ENCODE measurements at places on chromosomes 4 and X.
A peak's percentile ranks its signal among the peaks of the same experiment; 100 is the strongest.

GRCh38 chr4:17068891-17069290, 170.4 kb upstream of the LDB2 start:
- DNase-seq, result no peak

GRCh38 chrX:103640401-103641155, 11.8 kb downstream of the TCEAL1 start:
- DNase-seq, result no peak

DNA sequence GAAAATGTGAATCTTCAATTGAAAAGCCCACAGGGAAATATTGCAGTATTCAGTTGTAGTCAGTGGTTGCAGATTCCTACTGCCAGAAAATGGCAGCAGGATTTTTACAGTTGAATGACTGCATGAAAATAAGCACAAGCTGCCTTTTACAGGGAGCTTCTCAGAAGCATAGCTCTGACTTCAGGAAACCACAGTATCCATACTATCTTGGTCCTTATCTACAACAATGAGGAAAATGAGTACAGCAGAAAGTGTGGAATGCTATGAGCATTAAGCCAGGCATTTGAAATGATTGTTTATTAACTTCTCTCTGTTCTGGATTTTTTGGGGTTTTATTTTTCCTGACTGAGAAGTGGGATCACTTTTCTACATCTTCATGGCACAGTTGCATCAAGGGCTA, 34.6 kb upstream of the PRRG1 start:
- DNase-seq, result peak; percentile 62

- DNase-seq, result no peak
Measured at GRCh38 chr4:18007625-18008024, 13.9 kb downstream of the LCORL start.

DNA sequence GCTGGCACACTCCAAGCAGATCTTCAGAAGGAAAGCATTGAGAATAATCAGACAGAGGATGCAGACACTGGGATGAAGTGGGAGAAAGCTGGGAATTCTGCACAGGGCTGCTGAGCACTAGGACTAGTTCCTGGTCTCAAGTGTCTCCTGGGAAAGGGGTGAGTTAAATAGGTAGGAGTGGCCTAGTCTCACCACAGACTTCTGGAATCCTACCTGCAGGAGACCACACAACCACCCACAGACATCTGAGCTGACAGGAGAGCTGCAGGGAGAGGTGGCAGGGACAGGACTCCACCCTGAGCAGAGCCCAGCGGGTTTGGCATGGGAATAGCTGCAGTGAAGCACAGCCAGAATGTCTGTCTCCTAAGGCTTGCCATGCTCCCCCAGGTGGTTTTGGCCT, 95.1 kb upstream of the GALNTL6 start:
- no peak for DNase-seq

DNA sequence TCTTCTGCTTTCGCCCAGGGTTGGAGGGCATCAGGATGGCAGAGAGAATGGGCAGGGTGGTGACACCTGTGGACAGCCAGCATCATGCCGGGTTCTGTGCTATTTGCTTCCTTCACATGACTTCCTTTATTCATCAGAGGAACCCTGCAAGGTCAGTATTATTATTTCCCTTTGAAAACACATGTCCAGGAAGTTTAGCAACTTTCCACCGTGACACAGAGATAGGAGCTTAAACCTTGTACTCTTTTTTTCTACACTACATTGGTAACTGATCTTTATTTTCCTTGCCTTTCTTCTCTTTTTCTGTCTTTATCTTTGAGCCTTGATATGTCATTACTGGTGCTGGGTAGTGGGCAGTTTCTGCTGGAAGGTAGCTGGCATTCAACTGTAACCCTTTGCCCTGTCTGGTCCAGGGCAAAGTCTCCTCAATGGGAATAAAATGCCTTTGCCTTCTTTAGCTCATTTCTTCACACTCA, 5.0 kb upstream of the MGST2 start:
- DNase-seq, result no peak

GRCh38 chr4:147780137-147780777, 48.4 kb downstream of the ARHGAP10 start:
- DNase-seq, result no peak

- no peak for DNase-seq
Measured at GRCh38 chrX:12240491-12240890, 102.2 kb downstream of the FRMPD4 start.

- DNase-seq, result no peak
Measured at GRCh38 chr4:19104176-19104575, 1082.6 kb upstream of the LCORL start.

DNA sequence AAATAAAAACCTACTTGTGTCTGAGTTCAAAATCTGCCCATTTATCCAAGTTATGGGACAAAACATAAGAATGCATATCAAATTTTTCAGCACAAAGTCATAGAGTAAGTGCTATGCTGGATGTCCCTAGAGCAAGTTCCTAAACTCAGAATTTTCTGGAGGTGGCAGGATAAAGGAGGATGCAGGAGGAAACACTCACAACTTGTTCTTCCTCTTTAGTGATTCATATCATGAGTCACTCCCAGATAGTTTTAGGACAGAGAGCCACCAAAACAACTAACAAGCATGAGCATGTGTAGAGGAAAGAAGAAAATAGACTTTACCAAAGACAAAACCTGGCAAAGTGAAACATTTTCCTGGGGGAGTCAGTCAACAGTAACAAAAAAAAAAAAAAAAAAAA, 302.7 kb downstream of the KCTD8 start:
- peak; percentile 45 for DNase-seq

DNA sequence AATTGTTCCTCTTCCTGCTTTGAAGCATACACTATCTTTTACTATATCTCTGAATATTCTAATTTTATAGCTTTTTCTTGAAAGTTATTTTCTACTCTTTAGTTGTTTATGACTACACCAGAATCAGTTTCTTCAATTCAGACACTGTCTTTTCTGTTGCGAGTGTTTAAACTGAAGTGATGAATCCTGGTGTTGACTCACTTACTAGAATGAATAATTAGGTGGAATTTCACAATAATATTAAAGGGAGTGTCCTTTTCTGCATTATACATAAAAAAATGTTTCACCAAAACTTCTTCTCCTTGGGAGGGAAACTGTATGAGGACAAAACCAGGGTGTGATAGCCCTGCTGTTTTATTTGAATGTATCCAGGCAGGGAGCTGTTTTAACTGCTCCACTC, 1383.1 kb downstream of the C4orf33 start:
- no peak for DNase-seq

- no peak for DNase-seq
Measured at GRCh38 chr4:113781439-113782040, 20.0 kb upstream of the CAMK2D start.

DNA sequence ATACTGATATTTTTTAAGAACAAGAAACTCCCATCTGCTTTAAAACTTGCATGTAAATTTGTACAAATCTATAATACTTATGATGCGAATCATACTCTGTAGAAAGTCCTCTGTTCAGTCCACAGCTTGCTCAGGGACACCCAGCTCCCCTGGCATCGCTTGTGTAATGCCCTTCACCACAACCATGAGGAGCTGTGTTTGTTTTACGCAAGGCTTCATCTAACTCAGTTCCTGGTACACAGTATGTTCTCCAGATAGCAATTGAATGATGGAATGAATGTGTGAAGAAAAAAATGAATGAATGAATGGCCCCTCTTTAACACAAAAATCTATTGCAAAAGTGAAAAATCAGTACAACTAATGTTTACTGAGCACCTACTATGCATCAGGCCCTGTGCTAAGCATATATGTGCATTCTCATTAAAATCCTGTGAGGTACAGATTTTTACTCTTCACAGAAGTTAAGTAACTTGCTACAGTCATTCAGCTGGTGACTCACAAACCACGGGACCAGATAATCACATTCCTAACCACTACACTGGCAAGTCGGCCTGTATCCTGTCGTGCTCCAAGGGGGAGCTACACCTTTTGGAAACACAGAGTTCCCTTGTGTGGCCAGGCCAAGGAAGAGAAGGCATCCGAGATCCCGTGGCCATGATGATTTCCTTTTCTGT, 58.7 kb upstream of the KDR start:
- peak; percentile 98 for DNase-seq

DNA sequence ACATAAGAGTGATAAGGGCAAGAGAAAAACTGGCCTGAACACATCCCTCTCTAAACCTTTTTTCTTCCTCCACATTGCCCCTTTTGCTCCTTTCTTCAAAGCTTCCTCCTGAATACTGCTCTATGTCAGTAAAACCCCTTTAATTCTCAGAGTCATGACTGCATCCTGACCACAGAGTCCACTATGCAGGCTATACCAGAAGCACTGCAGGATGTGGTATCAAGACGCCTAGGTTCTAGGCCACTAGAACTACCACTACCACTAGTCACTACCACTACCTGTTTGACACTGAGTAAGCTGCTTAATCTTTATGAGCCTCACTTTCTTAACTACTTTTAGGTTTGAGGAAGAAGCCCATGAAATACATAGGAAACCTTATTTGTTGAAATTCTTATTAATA, 38.7 kb downstream of the ARHGEF9 start:
- DNase-seq, result peak; percentile 23

- DNase-seq, result no peak
Measured at GRCh38 chrX:130084631-130085237, 25.6 kb downstream of the ELF4 start.

GRCh38 chr4:42454755-42455420, 57.6 kb downstream of the SHISA3 start:
- no peak for DNase-seq

GRCh38 chrX:63402106-63402505, 51.0 kb upstream of the SPIN4 start:
- no peak for DNase-seq

GRCh38 chr4:138981930-138982390, 33.6 kb upstream of the NOCT start:
- DNase-seq, result peak; percentile 16

- DNase-seq, result no peak
Measured at GRCh38 chrX:40885989-40886388, 150.6 kb upstream of the MED14 start.

DNA sequence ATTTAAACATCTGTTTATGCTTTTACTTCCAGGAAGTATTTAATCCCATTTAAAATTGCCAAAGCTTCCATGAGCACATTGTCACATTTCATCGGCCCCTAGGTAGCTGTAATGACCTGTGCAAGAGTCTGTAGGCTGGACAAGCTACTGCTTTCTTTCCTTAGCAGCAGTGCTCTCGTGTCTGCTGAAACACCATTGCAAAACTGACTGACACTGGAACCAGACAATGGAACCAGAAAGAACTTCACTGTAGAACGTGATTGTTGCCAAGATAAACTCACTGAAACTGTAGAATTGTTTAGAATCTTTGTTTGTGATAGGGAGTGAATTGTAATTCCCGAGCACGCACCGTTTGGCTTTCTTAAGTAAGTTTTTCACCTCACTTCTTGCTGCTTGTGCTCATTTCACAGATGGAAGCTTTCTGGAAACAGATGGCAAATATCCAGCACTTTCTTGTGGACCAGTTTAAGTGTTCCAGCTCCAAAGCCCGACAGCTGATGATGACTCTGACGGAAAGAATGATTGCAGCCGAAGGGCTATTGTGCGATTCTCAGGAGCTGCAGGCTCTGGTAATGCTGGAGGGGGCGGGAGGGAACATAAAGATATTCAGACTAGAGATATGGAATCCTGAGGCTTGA, 36.9 kb downstream of the EVC start:
- DNase-seq, result peak; percentile 98

DNA sequence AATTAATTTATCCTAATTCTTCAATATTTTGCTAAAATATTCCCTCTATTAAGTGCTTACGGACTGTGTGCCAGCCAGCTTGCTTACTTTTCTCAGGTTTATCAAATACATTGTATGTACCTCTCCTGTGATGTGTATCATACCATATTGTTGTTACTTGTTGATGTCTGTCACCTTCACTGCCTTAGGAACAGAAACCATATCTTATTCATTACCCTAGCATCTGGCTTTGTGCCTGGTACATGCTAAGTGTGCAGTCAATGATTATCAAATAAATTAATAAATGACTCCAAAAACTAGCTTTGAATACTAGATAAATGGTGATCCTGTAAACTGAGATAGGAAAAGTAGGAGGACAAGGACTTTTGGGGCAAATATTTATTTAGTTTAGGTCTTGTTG, 6.9 kb downstream of the CLCN3 start:
- DNase-seq, result no peak

DNA sequence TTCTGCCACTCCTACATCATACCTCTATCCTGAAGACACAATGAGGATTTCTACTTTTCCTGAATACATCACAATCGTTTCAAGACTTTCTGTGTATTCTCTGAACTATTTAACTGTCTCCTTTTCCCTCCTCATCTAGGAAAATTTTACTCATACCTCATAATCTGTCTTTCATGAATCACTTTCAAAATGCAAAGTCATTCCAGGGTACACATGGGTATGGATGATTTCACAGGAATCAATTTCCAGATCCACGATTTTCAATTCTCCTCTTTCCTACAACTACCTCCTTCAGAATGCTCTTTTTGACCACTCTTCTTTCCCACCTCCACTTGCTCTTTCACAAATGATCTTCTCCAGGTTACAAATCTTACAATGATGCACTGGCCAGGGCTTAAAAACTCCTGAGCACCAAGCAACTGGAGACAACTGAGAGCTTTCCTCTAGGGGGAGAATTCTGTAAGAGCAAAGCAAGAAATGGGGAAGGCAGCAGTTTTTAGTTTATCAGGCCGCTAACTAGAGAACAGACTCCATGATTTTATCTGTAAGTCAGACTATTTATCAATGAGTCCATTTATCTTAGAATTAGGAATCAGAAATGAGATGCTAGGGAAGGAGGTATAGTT, 116.4 kb downstream of the PPP3CA start:
- DNase-seq, result no peak

DNA sequence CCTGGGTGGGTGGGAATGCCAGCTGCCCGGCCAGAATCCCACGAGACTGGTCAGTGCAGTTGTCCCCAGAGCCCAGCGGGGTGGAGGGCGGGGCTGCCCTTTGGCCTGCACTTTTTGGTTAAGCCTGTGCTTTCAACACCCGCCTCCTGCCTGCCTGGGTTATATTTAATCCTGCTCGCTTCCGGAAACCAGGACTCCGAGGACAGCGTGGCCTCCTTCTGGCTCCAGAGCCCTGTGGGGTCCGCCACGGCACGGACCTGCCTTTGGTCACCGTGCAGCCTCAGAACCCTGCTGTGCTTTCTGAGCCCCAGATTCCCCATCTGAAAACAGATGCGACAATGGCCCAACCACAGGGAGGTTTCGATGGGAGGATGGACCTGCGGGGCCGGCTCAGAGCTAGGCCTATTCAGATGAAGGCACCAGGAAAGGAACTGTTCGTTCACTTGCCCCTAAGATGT, 29.4 kb upstream of the KIAA0232 start:
- no peak for DNase-seq

- DNase-seq, result no peak
Measured at GRCh38 chr4:6538575-6538974, 36.4 kb upstream of the MAN2B2 start.

DNA sequence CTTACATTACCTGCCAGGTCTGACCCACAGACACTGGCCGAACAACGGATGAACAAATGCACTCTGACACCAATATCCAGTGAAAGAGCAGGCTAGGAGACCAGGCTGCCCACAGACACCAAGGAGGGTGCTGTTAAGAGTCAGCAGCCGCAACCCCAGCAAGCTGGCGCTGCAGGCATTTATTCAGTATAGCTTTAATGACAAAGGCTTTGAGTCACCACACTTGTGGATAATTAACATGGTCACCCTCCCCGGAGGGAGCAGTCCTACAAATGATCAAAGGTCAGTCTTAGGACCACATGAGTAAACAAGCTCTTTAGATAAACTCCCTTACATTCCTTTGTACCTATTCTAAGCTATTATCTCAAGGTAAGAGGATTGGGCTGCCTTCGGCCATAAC, 368.5 kb upstream of the GRID2 start:
- no peak for DNase-seq

- DNase-seq, result peak; percentile 27
Measured at GRCh38 chr4:37873386-37873785, 17.5 kb upstream of the TBC1D1 start.

All from brain microvascular endothelial cell (primary cell).